ENCODE measurements at places on chromosomes 7 and 10.
A peak's percentile ranks its signal among the peaks of the same experiment; 100 is the strongest.

- no peak for DNase-seq
Observed at GRCh38 chr10:5497948-5498730, 1.2 kb downstream of the CALML5 start.

GRCh38 chr10:123140983-123141390 is 5.2 kb downstream of the HMX3 start:
- no peak for DNase-seq

- no peak for DNase-seq
Observed at GRCh38 chr10:33901166-33901565, 566.7 kb upstream of the NRP1 start.

DNA sequence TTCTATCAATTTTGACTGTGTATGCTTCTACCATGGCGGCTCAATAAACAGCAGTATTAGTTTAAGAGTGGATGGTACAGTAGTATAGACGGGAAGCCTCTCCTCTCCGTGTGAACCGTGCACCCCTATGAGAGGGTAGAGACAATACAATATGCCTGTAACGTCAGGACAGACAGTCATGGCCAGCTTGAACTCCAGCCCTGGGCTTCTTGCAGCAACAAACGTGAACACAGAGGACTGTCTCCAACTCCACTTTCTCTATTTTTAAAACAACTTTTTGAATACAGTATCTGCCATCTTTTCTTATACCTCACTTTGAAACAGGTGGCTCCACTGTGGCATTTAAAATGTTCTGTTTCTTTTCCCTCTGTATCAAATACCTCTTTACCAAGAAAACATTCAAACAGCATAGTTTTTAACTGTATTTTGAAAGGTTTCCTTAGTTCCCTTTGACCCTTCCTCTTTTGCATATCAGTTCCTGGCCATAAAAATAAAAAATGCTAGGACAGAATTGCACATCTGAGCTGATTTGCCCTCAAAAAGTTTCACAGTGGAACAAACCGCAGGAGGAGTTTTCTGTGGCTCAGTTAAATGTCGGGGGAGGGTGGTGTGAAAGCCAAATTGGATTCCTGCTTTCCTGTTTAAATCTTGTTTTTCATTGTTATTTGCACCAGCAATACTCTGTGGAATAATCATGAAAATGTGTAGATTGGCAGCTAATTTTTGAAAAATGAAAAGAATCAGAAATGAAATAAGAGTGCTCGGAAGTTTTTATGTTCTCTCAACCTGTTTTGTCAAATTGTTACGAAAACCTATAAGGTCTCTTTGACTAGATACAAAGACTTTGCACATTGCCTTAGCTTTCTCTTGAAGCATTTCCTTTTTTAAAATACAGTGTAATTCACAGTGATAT is 8.0 kb downstream of the IKZF1 start:
- peak; percentile 47 for DNase-seq

GRCh38 chr7:1761097-1761496 is 91.0 kb downstream of the ELFN1 start:
- no peak for DNase-seq

DNA sequence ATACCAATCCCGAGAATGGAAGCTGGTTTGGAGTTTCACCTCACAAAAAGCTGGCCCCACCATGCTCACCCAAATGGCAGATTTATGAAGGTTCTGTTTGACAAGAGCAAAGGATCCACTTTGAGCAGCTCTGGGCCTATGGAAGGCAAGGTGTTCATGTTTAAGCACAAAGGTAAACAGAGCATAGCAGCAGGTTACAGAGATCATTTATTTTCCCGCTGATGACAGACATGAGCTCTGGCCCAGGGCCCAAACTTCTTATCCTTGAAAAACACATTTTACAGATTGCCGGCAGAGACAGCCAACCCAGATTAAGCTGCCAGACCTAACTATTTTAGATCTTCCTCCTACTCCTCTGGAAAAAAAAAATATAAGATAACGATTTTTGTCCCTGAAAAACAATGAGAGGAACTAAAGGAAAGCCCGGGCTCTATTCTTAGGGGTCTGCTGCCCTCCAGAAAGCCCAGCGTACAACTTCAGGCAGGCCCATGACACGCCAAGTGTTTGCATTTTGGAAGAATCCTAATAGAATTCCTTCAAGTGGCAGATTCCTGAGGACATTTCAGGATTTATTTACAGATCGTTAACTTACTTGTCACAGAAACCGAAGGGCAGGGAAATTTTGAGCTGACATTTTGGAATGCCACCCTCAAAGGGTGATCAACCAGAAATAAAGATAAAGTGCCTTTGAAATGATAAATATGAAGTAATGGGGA is 40.0 kb downstream of the SYPL1 start:
- no peak for DNase-seq

GRCh38 chr10:27743877-27744801 is 1.5 kb downstream of the MKX start:
- DNase-seq, result no peak

- no peak for DNase-seq
Observed at GRCh38 chr10:125479059-125479458, 203.9 kb downstream of the TEX36 start.

- no peak for DNase-seq
Observed at GRCh38 chr7:66974986-66975590, 20.3 kb downstream of the SBDS start.

DNA sequence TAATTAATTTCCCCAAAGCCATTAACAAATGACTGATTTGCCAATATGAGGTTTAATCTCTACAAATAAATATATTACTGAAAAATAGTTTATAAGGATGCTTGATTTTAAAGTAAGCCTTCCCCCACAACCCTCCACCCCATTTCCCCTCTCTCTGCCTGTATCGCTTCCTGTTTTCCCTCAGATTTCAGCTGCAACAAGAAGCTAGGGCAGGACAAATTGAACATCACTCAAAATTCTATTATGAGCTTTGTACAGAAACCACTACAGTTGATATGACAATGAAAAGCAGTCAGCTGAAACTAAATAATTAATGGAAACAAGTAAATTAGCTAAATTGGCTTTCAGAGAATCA is 109.0 kb upstream of the SP4 start:
- no peak for DNase-seq

GRCh38 chr7:131188367-131189339 is 139.0 kb upstream of the MKLN1 start:
- DNase-seq, result peak; percentile 93

DNA sequence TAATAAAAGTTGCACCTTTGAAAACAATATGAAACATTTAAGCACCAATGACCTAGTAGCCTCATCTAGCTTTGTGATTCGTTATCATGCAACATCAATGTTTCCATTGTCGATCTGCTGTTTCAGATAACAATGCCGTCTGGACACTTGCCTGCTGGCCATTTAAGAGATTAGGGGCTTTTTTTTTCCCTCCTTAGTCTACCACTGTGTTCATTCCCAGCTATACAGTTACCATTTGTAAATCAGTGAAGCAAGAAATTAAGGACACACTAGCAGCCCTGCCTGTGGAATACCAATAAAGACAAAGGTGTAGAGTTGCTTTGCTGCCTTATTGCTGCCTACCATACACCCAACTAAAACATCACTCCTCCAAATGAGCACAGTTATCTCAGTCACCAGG is 37.6 kb upstream of the MYO3A start:
- no peak for DNase-seq

- no peak for DNase-seq
Observed at GRCh38 chr10:14529351-14529750, 198.6 kb upstream of the FRMD4A start.

- peak; percentile 75 for DNase-seq
Observed at GRCh38 chr7:108211382-108212201, 81.4 kb upstream of the LAMB4 start.

- no peak for DNase-seq
Observed at GRCh38 chr7:19984231-19984632, 210.8 kb upstream of the TMEM196 start.

Data from inflammatory macrophage treated with lipopolysaccharide for 1 hour (primary cell).